ENCODE measurements at places on chromosomes 5 and 9.

GRCh38 chr5:142109331-142110045 is 909 bp downstream of the NDFIP1 start:
- DNase-seq: peak; percentile 36

DNA sequence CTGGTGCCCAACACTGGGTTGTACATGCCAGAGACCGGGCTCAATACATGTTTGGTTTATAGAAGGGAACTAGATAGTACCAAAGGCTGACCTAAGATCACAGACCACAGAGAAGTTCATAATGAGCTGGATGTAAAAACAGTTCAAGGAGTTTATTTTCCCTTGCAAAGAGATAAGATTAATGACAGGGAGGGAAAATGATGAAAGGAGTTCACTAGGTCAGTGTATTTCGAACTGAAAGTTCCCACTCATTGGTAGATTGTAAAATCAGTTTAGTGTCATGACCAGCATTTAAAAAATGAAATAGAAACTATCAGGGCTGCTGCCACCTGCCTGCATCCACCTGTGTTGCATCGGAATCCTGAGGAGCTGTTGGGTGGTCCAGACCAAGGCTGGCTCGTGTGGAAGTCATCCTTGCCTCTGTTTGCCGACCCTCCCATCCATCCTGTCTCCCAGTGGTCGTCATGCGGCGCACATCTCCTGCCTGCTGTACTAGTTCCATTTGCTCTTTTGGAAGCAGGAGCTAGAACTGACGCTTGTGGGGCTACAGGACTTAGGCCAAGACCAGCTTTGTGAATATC is 21.1 kb downstream of the TBC1D2 start:
- DNase-seq: no peak

DNA sequence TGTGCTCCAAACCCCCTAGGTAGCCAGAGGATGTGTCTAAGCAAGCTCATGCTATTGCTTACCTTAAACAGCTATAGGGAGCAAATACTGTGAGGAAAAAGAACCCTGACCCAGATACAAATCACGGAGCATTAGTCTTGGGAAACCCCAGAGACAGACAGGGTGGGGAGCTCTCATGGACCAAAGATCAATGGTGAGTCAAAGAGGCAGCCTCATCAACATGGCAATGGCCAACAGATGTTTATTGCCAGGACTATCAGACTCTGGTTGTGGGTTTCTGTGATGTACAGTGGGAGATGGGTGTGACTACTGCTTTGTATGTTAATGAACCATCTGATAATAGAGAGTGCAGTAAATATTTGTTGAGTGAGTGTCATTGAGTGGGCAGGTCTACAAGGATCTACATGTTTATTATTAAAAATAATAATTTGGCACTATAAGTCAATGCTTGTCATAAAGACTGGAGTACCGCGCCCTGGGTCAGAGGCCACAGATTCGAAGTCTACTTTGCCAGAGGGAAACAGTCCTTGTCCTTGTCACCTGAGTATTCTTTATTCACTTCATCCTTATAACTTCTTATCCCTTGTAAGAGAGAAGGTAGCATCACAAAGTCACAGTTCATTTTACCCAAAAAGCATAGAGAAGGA is 56.5 kb upstream of the RAI14 start:
- no peak for DNase-seq

GRCh38 chr5:132814503-132815294 is 1.6 kb downstream of the SOWAHA start:
- no peak for DNase-seq

DNA sequence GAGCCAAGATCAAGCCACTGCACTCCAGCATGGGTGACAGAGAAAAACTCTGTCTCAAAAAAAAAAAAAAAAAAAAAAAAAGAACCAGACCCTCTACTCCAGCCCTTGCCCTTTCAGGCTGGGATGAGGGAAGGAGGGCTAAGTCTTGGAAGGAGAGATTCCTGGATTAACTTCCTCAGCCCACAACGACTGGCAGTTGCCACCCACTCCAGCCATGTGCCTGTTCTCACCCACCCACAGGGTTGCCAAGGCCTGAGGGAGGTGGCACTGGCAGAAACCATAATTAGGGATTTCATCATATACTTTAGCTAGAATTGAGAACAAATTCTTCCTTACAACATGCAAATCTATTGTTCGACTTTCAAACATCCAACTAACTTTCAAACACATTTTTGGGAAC is 87.8 kb upstream of the SLC30A5 start:
- no peak for DNase-seq

- peak; percentile 85 for DNase-seq
Measured at GRCh38 chr5:1511651-1512540, 11.9 kb downstream of the LPCAT1 start.

GRCh38 chr9:71431931-71432330 is 310.5 kb upstream of the TRPM3 start:
- DNase-seq: no peak

- DNase-seq: peak; percentile 41
Measured at GRCh38 chr5:61055434-61056006, 106.7 kb downstream of the SMIM15 start.

DNA sequence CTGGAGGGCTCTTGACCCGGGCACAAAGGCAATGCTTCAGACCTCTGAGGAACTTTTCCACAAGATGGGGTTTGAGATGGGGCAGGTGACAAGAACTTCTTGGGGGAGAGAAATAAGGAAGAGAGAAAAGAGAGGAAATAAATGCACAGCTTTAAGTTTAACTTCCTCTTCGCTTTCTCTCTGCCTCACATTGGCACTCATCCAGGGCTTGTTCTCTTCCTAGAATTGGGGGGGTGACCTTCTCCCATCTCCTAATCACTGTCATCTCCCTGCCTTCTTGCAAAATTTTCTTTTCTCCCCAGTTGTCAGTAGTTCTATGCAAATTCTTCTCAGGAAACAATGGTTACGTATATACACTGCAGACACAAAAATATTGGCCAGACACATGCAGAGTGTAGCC is 19.1 kb upstream of the ADCY2 start:
- no peak for DNase-seq

GRCh38 chr5:156815988-156816599 is 34.0 kb upstream of the PPP1R2B start:
- DNase-seq: peak; percentile 75

- no peak for DNase-seq
Measured at GRCh38 chr5:138243794-138244193, 30.6 kb downstream of the GFRA3 start.

DNA sequence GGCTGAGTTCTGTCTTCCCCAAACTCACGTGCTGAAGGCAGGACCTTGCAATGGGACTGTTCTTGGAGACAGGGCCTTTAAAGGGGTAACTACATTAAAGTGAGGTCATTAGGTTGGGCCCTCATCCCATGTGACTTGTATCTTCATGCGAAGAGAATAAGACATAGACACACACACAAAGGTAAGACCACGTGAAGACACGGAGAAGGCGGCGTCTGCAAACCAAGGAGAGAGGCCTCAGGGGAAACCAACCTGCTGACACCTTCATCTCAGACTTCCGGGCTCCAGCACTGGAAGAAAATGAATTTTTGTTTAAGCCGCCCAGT is 50.7 kb upstream of the KCNMB1 start:
- no peak for DNase-seq

GRCh38 chr9:2613730-2614271 is 7.8 kb upstream of the VLDLR start:
- DNase-seq: no peak

DNA sequence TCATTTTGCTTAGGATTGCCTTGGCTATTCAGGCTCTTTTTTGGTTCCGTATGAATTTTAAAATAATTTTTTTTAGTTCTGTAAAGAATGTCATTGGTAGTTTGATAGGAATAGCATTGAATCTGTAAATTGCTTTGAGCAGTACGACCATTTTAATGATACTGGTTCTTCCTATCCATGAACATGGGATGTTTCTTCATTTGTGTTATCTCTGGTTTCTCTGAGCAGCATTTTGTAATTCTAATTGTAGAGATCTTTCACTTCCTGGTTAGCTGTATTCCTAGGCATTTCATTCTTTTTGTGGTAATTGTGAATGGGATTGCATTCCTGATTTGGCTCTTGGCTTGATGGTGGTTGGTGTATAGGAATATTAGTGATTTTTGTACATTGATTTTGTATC is 6.3 kb upstream of the UBE2QL1 start:
- DNase-seq: no peak

GRCh38 chr5:16461782-16462181 is 3.8 kb downstream of the ZNF622 start:
- DNase-seq: peak; percentile 76

GRCh38 chr9:20511686-20512085 is 110.6 kb downstream of the MLLT3 start:
- no peak for DNase-seq

DNA sequence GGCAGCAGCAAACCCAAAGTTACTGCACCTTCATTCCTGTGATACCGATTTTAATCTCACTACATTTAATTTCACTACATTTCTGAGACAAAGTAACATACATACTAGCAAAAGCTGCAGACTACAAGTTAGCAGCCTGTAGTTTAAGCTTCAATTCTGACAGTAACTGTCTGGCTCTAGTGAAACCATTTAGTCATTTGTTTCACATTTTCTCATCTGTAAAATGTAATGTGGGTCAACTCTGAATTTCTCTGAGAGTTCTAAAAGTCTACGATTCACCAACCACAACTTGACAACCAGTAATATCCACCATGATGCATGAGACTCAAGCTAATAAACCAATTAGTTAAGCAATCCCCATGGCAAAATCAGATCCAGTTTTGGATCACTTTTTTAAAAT is 408.9 kb downstream of the PDE4D start:
- DNase-seq: no peak

- DNase-seq: no peak
Measured at GRCh38 chr5:98641671-98642070, 131.8 kb upstream of the RGMB start.

DNA sequence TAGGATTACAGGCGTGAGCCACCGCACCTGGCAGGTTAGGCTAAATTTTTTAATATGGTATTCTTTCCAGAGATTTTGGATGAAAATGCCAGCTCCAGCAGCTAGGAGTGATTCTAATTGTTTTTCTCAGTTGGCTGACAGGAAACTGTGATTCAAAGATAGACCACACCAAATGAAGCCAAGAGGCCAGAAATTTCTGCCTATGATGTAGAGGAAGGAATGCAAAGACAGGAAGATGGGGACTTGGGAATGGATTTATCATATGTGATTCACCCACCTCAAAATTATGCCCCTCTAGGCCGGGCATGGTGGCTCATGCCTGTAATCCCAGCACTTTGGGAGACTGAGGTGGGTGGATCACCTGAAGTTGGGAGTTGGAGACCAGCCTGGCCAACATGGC is 53.3 kb downstream of the UGCG start:
- peak; percentile 50 for DNase-seq

- peak; percentile 39 for DNase-seq
Measured at GRCh38 chr9:16642421-16643109, 227.9 kb downstream of the BNC2 start.

GRCh38 chr9:92931606-92932005 is 15.7 kb upstream of the FGD3 start:
- no peak for DNase-seq

- no peak for DNase-seq
Measured at GRCh38 chr5:178068293-178068692, 45.0 kb upstream of the N4BP3 start.

DNA sequence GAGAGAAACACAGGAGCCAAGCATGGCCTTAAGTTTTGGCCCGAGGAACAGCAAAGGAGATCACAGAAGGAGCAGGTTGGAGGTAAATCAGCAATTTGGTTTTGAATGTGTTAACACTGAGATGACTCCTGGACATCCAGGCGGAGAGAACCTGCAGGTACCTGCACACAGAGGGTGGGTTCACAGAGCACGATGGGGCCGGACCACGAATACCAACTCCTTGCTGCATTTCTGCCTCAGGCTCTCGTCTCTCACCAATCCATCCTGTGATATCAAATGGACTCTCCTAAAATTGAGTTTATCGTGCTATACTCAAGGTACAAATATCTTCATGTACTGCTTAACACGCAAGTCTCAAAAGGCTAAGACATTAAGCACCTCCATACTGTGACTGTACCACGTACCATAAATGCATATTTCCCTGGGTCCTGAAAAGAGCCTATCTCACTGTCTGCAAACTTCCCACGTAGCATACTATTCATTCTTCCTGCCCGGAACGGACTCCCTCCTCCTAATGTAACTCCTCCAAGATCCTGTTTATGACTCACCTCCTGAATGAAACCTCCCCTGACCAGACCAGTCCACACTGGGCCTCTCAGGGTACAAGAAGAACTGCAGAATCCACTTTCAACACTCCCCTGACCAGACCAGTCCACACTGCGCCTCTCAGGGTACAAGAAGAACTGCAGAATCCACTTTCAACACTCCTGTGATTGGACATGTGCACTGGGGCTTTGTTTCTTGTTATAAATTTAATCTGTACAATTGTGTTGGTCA is 380.8 kb upstream of the RFX3 start:
- DNase-seq: peak; percentile 92

DNA sequence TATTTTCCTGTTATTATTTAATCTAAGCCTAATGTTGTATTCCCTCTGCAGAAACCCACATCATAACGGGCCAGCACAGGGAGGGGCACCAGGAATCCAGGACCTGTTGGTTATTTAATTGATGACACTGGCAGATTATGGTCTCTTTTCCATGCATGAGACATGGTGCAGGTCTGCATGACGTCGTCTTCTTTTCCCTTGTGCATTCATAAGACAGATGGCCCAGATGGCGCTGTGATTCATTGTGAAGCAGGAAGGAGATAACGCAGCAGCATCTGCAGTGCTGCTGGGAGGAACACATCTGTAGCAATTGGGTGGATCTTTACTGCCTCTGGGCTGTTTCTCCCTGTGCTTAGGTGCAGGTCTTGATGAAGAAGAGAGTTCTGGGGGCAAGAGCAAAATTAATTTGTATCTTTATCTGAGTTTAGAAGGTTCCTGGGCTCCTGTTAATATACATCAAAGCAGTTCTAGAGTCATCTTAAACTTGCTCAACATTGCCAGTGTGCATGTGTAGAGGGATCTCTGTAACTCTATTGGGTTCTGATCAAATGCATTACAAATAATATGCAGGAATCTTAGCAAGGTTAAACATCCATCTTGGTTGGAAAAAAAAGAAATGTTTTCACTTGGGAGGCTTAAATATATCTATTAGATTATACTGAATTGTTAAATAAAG is 176.1 kb downstream of the PCSK1 start:
- peak; percentile 40 for DNase-seq

- no peak for DNase-seq
Measured at GRCh38 chr5:145540375-145540774, 294.8 kb downstream of the PRELID2 start.

DNA sequence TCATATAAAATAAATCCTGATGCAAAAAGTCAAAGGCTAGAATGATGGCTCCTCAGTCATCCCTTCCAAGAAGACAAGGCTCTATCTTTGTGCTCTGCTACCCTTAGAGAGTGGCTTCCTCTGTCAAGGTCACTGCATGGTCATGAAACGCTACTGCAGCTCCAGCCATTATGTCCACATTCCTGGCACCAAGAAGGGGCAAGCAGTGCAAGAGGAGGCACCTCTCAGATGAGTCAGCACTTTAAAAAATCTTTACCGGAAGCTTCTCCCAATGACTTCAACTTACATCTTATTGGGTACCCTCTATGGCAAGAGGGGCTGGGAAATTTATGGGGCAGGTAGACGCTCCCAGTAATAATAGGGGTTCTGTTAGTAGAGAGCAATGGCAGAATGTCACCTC is 129.5 kb upstream of the CPEB4 start:
- no peak for DNase-seq
